Central memory CD4-positive, alpha-beta T cell (primary cell): ENCODE measurements at places on chromosomes 7 and 10.

GRCh38 chr7:78047800-78048199 is 249.2 kb downstream of the PHTF2 start:
- no peak for DNase-seq

- no peak for DNase-seq
These were observed 21.0 kb downstream of the LRRC17 start for GRCh38 chr7:102933763-102934162.

GRCh38 chr7:94391726-94392392 is 2.8 kb upstream of the COL1A2 start:
- DNase-seq = no peak

GRCh38 chr10:11742779-11743298 is 657 bp downstream of the ECHDC3 start:
- DNase-seq = no peak

- DNase-seq = no peak
These were observed 138.9 kb downstream of the WDR11 start for GRCh38 chr10:120989996-120990598.

DNA sequence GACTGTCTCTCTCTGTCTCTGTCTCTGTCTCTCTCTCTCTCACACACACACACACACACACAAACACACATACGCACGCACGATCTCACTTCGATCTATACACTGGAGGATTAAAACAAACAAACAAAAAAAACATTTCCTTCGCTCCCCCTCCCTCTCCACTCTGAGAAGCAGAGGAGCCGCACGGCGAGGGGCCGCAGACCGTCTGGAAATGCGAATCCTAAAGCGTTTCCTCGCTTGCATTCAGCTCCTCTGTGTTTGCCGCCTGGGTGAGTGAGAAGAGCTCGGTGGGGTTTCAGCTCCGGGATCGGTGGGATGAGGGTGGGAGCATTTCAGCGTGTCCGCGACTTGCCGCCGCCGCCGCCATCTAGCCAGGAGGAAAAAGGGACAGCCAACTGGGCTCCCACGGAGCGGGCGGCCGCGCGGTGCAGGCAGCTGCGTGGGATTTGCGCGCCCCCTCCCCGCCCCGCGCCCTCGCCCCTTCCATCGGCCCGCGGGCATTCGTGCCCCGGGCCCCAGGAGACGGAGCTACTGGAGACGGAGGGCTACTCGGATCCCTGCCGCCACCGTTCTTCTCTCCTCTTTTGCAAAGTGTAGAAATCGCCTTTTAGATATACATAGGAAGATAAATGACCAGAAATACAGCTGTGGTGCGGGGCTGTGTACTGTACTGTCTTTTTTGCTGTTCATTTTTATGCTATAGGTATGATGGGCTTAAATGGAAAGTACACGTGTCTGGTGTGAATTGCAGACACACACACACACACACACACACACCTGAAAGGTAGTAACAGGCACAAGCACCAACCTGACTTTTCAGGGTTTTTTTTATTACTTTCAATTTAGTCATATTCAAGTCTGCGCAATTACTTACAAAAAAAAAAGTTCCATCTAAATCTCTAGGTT is 581 bp downstream of the PTPRZ1 start:
- no peak for DNase-seq

DNA sequence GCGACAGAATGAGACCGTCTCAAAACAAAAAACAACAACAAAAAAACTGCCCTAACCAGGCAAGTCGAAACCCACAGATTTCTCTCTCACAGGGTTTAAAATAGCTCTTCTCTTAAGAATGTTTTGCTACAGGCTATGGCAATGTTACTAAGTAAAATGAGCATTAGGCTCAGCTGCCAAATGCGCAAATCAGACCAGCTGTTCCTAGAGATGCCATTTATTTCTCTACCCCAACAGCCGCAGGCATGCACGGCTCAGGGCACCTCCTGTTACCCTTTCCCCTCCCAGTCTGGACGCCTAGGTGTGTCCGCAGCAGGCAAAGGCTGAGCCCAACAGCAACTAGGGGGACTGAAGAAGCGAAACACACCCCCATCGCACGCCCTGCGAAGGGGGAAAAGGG is 168.3 kb upstream of the MBL2 start:
- DNase-seq = no peak

- no peak for DNase-seq
These were observed 59.0 kb downstream of the PRR15 start for GRCh38 chr7:29622335-29623265.

GRCh38 chr10:92695679-92696605 is 6.2 kb downstream of the HHEX start:
- no peak for DNase-seq

DNA sequence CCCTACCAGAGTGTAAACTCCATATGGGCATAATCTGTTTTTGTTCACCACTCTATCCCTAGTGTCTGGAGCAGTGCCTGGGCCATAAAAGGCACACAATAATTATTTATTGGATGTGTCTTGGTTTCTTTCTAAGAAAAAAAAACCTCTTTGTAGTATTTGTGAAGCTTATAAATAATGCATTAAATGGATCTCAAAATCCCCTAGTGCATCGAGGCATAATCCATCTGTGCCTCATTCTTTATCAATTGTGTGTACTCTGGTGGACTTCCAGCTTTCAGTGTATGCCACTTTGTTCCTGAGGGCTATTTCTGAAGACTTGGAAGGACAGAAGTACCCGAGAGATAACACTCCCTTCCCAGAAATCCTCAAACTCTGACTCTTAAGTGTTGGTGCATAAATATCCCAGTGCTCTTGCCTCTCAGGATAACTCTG is 255.0 kb upstream of the PHYHIPL start:
- no peak for DNase-seq

GRCh38 chr10:62614389-62615157 is 189.9 kb upstream of the ADO start:
- no peak for DNase-seq

- DNase-seq = no peak
These were observed 137.2 kb downstream of the PHTF2 start for GRCh38 chr7:77935652-77936348.

GRCh38 chr7:124089621-124090020 is 56.8 kb upstream of the TMEM229A start:
- no peak for DNase-seq

DNA sequence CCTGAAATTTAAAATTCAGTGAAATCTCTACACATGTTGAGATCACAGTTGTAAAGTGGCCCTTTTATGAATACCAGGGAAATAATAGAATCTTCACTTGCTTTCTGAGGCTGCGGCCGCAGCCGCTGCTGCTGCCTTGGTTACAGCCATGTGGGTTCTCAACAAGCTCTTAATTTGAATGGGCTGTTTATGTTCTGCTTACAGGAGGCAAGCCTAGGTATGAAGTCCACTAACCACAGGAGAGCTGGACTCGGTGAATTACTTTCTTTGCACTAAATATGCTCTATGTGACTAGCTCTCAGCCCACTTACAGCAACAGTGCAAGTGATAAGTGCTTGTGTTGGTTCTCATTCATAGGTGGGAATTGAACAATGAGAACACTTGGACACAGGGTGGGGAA is 410.8 kb downstream of the SFMBT2 start:
- no peak for DNase-seq

- no peak for DNase-seq
These were observed 171.8 kb upstream of the MTPN start for GRCh38 chr7:136148920-136149319.

DNA sequence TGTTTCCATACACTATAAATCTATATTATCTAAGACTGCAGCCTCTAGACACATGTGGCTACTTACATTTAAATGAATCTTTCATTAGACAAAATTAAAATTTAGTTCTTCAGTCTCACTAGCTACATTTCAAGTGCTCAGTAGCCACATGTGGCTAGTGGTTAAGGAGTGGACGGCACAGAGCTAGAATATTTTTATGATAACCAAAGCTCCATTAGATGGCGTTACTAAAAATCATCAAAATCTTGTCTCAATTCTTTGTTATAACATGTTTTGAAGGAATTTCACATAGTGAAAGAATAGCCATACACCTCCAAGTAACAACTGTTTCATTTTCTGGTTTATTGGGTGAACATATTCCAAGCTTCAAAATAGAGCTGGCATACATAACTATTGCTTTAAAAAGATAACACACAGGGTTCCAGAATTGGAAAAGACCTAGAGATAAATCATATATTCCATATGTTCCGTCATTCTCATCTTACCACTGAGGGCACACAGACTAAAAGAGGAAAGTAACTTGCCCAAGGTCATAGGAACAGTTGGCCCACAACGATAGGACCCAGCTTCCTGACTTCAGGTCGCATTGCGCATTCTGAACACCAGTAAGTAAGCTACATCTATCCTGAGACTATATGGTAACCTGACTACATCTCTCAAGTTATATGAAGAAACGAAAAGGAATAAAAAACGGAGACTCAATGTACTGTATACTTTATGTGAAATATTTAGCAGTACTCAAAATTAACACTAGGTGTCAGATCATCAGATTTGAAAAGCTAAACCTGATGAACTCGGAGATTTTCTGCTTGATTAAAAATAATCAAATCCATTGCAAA is 66.6 kb downstream of the CAV1 start:
- no peak for DNase-seq

DNA sequence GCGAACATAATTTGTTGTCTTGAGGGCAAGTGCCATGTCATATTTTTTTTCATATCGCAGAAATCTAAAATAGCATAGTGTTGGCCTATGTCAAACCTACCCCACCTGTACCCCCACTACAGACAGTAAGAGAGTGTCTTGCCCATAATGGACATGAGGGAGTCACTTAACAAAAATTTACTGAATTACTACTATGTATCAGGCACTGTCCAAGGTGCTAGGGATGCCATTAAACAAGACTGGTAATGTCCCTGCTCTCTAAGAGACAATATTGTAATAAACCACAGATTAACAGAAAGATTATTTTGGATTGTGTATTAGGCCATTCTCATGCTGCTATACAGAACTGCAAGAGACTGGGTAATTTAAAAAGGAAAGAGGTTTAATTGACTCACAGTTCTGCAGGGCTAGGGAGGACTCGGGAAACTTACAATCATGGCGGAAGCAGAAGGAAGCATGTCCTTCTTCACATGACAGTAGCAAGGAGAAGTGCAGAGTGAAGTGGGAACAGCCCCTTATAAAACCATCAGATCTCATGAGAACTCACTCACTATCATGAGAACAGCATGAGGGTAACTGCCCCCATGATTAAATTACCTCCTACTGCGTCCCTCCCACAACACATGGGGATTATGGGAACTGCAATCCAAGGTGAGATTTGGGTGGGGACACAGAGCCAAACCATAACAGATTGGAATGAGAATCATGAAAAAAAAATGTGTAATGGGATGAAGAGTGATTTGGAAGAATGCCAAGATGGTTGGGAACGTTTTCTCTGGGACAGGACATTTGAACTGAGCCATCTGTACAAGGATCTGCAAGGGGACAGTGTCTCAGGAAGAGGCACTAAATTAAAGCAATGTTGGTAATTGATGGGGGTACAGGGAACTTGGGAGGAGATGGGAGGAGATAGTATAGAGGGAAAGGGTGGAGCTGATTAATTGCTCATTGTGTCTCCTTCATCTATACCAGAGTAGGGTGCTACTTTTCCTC is 108.5 kb downstream of the FAM107B start:
- no peak for DNase-seq

DNA sequence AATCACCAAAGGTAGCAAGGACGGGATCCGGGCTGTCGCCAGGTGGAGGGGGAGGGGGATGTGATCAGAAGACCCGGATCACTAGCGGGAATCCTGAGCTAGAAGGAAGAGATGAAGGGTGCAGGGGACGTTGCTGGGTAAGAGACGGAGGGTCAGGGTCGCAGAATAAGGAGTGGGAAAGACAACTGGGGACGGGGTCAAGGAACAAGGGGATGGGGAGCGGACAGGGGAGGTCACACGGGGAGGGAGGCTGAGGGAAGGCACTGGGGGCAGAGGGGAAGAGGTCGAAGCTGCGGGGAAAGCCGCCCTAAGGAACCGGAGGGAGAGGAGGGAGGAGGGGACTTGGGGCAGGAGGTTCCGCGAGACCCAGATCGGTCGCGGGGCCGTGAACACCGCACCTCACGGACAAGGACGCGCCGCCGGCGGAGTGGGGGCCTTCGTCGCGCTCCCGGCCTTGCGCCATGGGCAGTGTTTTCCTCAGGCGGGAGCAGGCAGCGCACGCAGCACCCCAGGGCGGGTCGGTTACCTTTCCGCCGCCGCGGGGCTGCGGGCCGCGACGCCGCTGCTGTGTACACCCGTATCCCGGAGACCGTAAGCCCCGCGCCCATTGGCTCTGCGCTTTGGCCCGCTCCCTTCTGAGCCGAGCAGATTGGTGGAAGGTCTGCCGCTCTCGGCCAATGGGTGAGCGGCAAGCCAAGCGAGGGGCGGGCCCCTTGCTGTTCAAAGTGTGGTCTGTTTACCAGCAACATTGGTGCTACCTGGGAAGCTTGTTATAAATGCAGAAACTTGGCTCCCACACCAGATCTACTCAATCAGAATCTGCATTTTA is at the start of gene CFAP43:
Gene CFAP43 (minus strand): TSS at position 581 of the 829 bp plus-strand sequence. CDS start 118 bp downstream, at position 463.
- DNase-seq = peak; percentile 99

DNA sequence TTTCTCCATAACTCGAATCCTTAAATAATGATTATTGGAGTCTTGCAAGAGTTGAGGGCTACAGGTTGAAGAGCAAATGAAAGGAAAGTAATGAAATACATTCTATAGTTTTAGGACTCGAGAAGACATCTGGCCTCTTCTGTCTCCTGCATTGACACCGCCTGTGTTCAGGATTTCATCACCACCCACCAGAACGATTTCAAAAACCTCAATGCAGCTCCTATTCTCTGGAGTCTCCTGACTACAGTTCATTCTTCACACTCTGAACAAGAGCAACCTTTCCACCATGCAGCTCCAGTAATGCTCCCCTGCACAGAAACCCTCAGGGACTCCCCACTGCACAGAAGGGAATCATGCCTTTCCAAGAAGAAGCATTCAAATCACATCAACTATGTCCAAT is 5.5 kb downstream of the IL15RA start:
- no peak for DNase-seq
